ENCODE measurements at places on chromosomes 11 and 22. TPM values are rescaled to one million over a fixed set of nuclear protein-coding genes. Genes with fewer than 3 reads are reported as not detected.

DGCR6 gene
- total RNA-seq, result 1.8 TPM

DNA sequence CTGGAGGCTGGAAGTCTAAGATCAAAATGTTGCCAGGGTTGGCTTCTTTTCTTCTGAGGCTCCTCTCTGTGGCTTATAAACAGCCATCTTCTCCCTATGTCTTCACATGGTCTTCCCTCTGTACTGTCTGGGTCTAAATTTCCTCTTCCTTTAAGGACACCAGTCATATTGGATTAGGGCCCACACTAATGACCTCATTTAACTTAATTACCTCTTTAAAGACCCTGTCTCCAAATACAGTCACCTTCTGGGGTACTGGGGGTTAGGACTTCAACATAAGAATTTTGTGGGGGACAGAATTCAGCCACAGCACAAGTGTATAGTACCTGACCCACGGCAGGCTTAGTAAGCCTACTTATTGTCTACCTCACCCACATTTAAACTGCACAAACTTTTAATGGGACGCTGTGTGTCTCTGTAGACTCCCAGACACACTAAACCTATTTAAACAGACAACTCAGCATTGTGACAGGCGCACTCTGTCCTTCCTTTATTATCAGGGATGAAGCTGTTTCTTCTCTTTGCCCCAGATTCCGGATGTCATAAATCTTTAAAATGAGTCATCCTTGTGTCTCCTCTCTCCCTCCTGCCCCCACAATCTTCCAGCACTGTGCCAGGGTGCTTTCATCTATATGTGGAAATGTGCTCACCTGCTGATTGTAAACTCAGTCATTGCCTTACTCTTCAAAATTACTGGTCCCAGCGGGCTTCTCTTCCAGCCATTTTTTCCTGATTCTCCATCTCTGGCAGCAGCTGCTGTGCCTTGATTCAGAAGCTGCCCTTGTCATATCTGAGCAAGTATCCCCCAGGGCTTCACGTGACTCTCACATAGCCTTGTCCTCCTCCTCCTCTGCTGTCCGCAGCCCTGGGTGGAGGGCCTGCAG is 5.4 kb upstream of the MAPK8IP1 start:
- no peak for DNase-seq

- peak; percentile 5 for DNase-seq
Observed at GRCh38 chr11:126210871-126211235, 597 bp downstream of the RPUSD4 start.

- no peak for DNase-seq
Observed at GRCh38 chr11:3983101-3983500, 111.5 kb upstream of the RRM1 start.

- no peak for DNase-seq
Observed at GRCh38 chr11:70491696-70492472, 93.6 kb downstream of the CTTN start.

GRCh38 chr22:23401111-23401909 is 178.8 kb downstream of the IGLL1 start:
- DNase-seq, result peak; percentile 25

DNA sequence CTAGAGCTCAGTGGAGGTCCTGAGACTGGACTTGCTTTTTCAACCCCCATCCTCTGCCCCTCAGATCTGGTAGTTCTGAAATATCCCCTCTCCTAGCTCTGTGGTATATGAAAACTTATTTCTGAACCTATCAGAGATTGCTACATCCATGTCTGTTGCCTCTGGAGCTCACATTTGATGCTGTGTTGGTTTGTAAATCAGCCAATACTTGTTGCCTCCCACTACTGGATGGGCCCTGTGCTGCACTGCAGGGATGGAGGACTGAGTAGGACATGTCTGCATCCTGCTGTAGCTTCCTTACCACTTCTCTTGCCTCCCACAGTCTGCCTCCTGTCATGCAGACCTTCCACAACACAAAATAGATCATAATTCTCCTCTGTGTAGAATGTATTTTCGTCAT is 5.2 kb downstream of the OLFML1 start:
- peak; percentile 56 for DNase-seq

Data from fibroblast of the aortic adventitia (primary cell).